ENCODE measurements at places on chromosomes 12 and 14.

- DNase-seq = no peak
These were observed 267.6 kb downstream of the GRIN2B start for GRCh38 chr12:13713556-13714410.

- no peak for DNase-seq
These were observed 619 bp upstream of the NTN4 start for GRCh38 chr12:95790917-95791849.

GRCh38 chr14:72906879-72907278 lies 13.0 kb upstream of the DPF3 start:
- no peak for DNase-seq

GRCh38 chr12:2169489-2169888 lies 116.7 kb downstream of the CACNA1C start:
- DNase-seq = no peak

- DNase-seq = no peak
These were observed 110.3 kb downstream of the DICER1 start for GRCh38 chr14:95046711-95047681.

DNA sequence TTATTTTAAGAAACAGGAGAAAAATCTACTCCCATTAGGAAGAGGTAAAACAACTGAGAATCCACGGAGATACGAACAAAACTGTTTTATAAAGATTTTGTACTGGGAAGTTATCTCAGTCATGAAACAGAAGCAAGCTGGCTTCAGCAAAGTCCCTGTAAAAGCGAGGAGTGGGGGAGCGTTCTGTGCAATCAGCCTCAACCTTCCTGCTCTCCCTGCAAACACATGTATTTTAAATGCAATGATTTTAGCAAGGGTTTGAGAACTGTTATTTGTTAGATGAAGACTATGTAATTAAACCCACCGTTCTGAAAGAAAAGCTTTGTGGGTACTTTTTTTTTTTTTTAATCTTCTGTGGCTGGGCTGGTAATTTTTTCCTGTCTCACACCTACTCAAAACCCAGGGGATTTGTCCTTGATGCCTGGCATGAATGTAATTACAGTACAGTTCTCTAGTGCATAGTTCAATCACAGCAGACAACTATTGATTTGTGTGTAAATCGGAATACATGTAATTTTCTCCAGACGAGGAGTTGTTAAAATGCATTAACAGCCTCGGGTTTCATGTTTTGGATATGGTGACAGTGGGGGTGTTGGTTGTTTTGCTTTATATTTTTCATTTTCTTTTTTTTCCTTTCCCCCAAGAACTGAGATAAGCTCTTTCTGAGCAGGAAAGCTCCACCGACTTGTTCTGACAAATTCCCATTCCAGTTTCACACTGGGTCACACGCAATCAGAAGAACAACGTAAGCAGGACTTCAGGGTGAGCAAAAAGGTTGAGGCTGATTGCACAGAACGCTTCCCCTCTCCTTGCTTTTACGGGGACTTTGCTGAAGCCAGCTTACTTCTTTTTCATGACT lies 153.6 kb downstream of the PHLDA1 start:
- DNase-seq = no peak
